ENCODE measurements at places on chromosomes 11 and 22.

- DNase-seq, result no peak
Measured at GRCh38 chr11:1344056-1344635, 34.7 kb upstream of the TOLLIP start.

GRCh38 chr22:32205974-32206773 is 1.3 kb upstream of the RFPL2 start:
- DNase-seq, result no peak

- no peak for DNase-seq
Measured at GRCh38 chr22:45709060-45709739, 37.6 kb downstream of the ATXN10 start.

DNA sequence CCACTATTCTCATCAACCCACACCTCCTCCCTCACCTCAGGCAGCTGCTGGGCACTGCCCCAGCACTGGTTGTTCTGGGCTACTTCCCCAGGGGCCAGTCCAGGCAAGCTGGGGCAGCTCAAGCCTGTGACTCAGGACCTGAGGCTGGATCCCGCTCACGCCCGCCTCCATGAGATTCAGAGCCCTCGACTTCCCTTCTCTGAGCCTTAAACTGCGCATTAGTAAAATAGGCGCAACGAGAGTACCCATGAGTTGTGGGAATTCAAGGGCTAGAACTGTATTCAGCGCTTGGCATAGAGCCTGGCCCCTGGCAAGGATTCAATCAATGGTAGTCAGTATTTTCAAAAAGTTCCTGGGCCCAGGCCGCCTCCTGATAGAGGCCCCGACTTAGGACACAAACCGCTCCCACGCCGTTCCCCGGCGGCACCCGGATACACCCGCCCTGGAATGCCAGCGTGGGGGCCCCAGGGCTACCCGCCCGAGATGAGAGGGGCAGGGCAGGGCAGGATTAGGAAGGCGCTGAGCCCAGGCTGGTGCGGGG is 723 bp upstream of the CD82 start:
- DNase-seq, result peak; percentile 86

GRCh38 chr11:125171974-125172373 is 7.4 kb downstream of the PKNOX2 start:
- no peak for DNase-seq

GRCh38 chr22:19631899-19632667 is 82.2 kb upstream of the SEPTIN5 start:
- DNase-seq, result no peak

GRCh38 chr11:64247729-64248531 is 1.2 kb upstream of the PPP1R14B start:
- no peak for DNase-seq

GRCh38 chr22:27685515-27685914 is 116.0 kb downstream of the MN1 start:
- no peak for DNase-seq

Data from NCI-H1105 (cell line).